ENCODE measurements at places on chromosomes 5 and 9.

- DNase-seq, result peak; percentile 76
These were observed at the start of gene CDO1 for GRCh38 chr5:115816226-115817081. Gene CDO1, minus strand, starts transcription at chr5:115816659. Its CDS starts 262 bp downstream, at chr5:115816397.

- DNase-seq, result peak; percentile 70
These were observed 234.3 kb upstream of the ANKH start for GRCh38 chr5:15105799-15106393.

- no peak for DNase-seq
These were observed 9.7 kb downstream of the NOL8 start for GRCh38 chr9:92315456-92315855.

DNA sequence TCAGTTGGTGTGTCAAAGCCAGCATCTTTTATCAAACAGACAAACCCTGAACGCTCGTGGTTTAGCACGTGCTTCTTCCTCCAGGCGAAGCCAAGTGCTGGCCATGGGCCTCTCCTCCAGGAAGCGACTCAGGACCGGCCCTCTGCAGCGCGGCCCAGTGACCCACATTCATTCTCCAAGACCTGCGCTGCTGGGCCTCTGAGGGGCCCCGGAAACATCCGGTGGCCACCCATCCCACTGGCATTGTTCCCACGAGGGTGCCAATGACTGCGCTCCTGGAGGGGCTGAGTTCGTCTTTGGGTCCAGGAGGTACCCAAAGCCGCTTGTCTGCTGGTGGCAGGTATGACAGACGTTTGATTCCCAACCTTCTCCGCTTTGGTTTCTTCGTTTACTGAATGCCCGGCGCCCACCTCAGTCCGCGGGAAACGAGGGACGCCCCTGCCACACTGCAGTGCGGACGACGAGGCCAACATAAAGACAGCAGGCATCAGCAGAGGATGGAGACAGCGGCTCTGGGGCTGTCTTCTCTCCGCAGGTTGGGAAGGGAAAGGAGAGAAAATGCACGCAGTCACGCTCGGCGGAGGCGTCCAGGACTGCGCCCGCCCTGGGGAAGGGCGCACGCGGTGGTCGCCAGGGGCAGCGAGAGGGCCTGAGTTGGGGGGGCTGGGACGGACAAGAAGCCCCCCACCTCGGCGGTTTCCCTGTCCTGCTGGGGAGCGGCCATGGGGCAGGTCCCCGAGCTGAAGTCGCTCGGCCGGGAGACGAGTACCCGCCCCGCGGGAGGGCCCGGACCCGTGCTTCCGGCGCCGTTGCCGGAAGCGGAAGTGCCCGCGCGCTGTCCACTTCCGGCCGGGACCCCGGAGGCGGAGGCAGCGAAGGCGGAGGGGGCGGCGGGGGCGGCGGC, at the start of gene EXOC3:
Gene EXOC3, plus strand, starts transcription at position 842 of the 904 bp plus-strand sequence. CDS start 3,030 bp downstream, outside the sequence.
- peak; percentile 89 for DNase-seq

- DNase-seq, result no peak
These were observed 572.5 kb upstream of the ARRDC3 start for GRCh38 chr5:91955610-91956009.

DNA sequence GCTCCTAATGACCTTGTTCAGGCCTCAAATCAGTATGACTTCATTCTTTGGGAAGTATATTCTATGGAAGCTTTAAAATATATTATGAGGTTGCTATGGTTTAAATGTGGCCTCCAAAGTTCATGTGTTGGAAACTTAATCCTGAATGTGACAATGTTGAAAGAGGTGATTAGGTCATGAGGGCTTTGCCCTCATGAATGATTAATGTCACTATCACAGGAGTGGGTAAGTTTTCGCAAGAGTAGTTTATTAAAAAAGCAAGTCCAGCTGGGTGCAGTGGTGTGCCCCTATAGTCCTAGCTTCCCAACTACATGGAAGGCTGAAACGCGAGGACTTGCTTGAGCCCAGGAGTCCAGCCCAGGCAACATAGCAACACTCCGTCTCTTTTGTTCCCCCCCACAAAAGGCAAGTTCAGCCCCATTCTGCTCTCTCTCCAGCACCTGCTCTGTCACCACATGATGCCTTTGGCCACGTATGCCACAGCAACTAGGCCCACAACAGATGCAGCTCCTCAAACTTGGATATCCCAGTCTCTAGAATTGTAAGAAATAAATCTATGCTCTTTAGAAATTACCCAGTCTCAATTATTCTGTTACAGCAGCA, 105.3 kb downstream of the SIL1 start:
- DNase-seq, result no peak

DNA sequence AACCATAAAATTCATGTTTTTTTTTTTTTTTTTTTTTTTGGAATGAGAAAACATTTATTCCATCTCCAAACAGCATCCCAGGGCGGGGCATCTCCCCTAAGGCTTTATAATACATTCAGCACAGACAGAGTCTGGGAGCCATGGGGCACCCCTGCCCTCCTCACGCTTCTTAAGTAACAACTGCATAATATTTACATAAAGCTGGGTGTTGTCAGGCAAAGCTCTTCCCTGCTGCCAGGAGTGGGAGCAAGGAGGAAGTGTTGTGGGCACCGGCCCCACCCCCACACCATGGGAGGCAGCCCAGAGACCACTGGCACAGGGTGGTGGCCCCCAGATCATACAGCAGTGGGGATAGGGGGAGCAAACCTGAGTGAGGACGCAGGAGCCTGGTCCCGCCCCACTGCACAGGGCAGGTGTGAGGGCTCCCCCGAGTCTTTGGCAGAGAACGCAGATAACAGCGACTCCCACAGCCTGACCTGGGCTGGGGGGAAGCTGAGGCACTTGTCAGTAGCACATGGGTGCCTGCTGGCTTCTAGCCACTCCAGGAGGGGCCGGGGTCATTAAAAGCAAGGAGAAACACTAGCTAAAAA, 86.1 kb upstream of the CEP78 start:
- no peak for DNase-seq

DNA sequence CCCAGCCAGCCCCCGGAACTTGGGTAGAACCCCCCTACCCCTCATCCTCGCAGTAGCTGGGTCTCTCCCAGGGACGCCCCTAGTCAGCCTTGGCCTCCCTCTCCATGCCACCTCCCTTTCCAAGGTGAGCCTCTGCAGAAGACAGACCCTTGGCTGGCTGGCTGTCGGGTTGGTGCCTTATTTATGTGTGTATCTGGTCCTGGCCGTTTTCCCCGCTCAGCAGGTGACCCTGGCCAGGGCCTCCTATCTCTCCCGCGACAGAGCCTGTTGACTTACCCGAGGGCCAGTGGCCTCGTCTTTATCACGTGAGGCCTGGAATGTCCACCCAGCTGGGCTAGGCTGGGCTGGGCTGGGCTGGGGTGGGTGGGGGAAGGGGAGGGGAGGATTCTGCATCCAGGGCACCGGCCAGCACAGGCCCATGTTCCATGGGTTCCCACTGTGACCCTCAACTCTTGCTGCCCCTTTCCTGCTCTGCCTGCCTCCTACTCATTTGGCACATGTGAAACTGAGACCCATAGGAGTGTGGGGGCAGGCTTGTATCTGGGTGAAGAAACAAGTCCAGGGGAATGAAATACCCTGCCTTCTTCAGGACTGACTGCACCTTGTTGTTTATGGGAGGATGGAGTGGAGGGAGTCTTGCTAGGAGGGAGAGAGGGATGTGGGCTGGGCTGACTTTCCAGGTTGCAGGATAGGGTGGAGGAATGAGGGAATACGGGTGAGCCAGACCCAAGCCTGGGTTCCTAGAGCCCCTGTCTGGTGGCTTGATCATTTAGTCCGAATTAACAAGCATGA, 3.1 kb downstream of the CXXC5 start:
- DNase-seq, result peak; percentile 63

GRCh38 chr9:108053555-108054061, 564.0 kb upstream of the KLF4 start:
- peak; percentile 89 for DNase-seq

GRCh38 chr5:90941002-90941720, 382.6 kb downstream of the ADGRV1 start:
- no peak for DNase-seq

- DNase-seq, result peak; percentile 24
These were observed 82.7 kb downstream of the DOCK8 start for GRCh38 chr9:297104-297972.

GRCh38 chr9:87381746-87382145, 115.9 kb upstream of the DAPK1 start:
- peak; percentile 22 for DNase-seq

- peak; percentile 12 for DNase-seq
These were observed 10.6 kb downstream of the TMEM250 start for GRCh38 chr9:136107953-136108647.

DNA sequence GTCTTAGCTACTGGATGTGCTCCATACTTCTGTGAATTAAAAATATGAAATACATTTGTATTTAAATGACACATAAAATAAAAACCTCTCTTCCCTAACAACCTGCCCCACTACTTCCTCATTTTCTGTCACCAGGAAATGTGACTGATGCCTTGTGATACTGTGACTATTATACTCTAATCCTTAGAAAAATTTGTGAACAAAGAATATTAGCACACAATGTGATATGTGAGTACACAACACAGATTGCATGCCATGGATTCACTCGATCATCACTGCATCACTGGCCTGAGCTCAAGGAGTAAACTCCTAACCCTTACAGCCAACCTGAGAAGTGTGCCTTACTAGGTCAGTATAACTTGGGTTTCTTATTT, 281.0 kb downstream of the EFNA5 start:
- no peak for DNase-seq

GRCh38 chr5:157913575-157913974, 54.6 kb upstream of the CLINT1 start:
- no peak for DNase-seq

DNA sequence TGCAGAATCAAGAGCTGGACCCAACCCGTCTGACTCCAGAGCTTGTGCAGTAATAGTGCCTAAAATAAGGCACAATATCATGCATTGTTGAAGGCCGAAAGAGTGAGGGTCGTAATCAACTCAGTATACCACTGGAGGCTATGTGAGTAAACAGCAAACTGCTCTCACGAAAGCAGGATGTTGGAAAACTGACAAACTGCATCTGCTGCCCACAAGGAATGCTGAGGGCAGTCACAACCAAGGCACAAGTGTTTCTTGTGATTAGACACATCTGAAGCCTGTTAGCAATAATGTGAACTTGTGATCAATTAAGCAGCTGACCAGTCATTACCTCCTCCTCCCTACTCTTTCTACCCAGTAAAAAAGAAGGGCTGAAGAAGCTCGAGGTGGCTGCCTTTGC, 48.8 kb downstream of the TRPM3 start:
- no peak for DNase-seq

GRCh38 chr5:56080375-56081052, 85.8 kb upstream of the IL6ST start:
- DNase-seq, result no peak

GRCh38 chr9:33103501-33104281, 27.2 kb upstream of the SMU1 start:
- DNase-seq, result no peak

GRCh38 chr5:130037905-130038304, 133.6 kb downstream of the CHSY3 start:
- no peak for DNase-seq

DNA sequence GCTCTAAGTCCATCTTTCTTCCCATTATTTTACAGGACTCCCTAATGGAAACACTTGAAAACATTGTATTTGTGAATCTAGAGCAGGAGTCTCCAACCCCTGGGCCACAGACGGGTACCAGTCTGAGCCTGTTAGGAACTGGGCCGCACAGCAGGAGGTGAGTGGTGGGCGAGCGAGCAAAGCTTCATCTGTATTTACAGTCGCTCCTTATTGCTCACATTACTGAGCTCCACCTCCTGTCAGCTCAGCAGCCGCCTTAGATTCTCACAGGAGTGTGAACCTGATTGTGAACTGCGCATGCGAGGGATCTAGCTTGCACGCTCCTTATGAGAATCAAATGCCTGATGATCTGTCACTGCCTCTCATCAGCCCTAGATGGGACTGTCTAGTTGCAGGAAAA, 111.0 kb downstream of the MED27 start:
- no peak for DNase-seq

DNA sequence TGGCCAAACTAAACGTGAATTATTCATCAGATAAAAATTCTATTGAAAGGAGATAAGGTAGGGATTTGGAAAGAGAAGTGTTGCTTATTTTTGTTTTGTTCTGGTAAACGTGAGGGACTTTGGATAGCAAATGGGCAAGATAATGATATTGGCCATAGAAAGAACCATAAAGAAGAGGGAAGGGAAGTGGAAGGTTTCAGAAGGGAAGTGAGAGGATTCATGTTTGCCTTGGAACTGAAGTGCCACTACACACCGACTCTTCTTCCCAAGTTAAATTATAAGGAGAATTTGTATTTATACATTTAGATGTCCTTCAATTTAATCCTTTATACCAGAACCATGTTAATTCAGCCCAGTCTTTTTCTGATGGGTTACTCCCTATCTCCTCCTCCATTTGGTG, 42.1 kb upstream of the TAF11L2 start:
- no peak for DNase-seq

- DNase-seq, result peak; percentile 16
These were observed 16.9 kb upstream of the SNCAIP start for GRCh38 chr5:122295138-122295537.

DNA sequence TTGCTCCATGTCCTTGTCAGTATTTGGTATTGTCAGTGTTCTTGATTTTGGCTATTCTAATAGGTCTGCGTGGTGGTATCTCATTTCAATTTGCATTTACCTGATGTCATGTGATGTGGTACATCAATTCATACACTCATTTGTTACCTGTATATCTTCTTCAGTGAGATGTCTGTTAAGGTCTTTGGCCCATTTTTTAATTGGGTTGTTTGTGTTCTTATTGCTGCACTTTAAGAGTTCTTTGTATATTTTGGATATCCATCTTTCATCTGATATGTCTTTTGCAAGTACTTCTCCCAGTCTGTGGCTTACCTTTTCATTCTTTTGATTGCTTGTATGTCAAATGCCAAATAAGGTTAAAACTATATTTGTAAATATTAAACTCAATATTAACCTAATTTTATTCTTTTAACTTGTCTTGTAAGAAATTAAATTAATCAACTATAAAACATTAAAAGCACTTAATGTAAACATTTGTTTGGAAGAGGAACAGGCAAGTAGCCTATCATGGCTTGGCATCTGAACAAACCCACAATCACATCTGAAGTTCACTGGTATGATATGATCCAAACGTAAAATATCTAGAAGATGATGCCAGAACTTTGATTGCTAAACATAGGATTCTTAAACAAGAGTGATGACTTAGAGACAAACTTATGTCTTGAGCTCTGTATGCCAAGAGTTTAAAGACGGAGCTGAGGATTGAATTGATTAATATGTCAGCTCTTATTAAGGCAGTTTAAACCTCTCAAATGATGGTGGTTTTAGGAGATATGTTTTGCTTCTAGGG, 587.3 kb downstream of the ANXA1 start:
- DNase-seq, result no peak

GRCh38 chr5:122756264-122756911, 18.5 kb upstream of the SNX2 start:
- peak; percentile 85 for DNase-seq

DNA sequence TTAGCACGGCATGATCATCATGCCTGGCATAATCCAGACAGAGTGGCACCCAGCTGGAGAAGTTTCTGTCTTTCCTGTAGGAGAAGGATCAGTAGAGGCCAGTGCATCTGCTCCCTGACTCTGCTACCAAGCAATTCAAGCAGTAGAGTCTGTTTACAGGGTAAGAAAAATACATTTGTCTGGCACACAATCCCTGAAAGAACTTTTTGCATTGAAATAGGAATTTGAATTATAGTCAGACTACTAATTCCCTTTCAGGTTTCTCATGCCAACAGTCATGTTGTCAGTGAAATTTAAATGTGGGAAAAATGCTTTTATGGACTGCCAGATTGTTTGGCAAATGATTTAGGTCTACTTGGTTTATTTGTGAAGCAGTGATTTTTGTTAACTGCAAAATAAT, 125.6 kb downstream of the RAB3C start:
- DNase-seq, result no peak
